ENCODE measurements at places on chromosomes 4 and X. TPM values are rescaled to one million over a fixed set of nuclear protein-coding genes. Genes with fewer than 3 reads are reported as not detected.

Gene UGT2B17
- not detected for polyA plus RNA-seq

Gene PNMA5
- 0.16 TPM for polyA plus RNA-seq

Gene CCDC110
- polyA plus RNA-seq = 3.4 TPM

Gene SOD3
- 9.7 TPM for polyA plus RNA-seq

DNA sequence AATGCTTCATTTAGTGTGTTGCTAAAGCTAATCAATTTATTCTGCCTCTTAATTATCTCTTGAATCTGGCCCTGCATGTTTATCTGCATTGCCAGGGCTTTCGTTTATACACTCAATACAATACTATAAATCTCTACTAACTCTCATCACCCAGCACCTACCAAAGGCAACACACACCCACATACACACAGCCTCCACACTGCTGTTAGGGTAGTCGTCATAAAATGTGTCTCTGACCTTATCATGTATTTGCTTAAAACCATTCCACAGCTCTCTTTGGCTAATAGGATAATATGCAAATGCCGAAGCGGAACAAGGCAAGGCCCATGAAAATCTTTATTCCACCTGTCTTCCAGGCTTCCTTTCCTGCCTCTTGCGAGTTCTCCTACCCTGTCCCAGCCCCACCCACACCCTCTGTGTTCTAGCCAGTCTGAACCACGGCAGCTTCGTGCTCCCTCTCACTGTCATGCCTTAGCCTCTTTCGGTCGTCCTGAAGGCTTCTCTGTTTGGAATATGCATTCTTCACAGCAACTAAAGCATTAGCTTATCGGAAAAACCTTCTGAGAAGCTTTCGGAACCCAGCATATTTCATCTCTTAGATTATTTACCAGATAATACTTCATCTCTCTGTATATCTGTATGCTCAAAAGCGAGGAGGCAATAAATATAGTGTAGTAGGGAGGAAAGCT, 333.5 kb downstream of the TENM3 start:
- DNase-seq = no peak

GRCh38 chrX:110241816-110242215, 76.1 kb downstream of the AMMECR1 start:
- no peak for DNase-seq

DNA sequence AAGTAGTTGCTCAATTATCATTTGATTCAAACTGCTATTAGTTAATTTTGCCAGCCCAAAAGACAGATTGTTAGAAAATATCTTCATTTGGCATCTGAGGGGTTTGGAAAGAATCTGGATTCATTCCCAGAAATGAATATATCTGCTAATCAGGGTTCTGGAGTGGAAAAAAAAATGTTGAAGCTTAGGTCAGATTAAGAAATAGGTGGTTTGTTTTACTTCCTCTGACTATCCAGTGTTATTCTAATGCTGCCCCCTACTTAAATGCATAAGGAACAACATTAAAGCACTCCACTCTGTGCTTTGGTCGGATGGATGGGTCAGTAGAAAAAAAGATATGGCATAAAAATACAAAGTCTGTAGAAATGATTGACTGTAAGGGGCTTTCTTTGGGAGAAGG, 89.0 kb downstream of the LUZP4 start:
- DNase-seq = no peak

DNA sequence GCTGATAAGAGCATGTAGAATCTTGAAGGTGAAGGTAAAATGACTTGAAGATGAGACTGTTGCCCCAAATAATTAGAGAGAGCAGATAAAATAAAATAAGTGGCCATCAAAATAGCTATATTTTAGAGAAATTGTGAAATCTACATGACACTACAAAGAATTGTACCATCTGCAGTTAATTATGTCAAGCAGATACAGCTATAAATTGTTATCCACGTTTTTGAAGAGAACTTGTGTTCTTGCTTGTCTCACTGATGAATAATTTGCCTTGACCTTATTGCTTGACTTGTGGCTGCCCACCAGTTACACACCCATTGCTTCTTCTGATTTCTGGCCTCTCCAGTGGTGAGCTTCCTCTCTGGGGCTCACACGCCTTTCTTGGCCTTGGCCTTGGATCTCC, 75.8 kb upstream of the TNIP3 start:
- no peak for DNase-seq

- DNase-seq = no peak
Measured at GRCh38 chr4:31114816-31115215, 394.6 kb downstream of the PCDH7 start.

GRCh38 chr4:181701894-181702293, 541.3 kb upstream of the TENM3 start:
- DNase-seq = no peak

DNA sequence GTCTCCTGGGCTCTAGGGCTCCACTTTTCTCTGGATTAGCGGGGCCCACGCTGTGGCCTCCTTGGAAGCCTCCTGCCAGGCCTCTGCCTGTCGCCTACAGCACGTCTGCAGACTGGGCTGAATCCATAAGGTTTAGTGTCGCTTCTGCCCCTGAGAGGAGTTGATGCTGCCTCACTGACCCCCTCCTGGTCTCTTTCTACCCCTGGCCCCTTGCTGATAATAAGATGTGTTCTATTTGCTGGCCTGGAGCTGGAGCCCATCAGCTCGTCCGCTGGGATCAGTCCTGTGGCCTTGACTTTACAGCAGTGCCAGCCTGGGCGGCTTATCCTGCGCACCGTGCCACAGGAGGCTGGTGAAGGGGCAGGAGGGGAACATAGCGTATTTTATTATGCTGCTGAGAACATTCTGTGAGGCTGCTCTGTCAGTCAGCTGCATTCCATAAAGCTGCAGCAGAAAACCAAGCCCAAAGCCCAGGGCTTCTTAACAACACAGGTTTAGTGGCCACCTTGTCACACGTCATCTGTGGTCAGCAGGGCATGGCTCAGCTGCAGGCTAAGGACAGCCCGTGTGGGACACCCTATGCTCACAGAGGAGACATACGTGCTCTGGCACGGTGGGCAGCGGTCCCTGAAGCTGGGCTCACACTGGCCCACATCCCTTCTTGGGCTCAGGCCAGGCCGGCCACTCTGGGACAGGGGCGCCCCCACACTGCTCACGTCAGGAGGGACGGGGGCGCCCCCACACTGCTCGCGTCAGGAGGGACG, 29.3 kb upstream of the HGFAC start:
- DNase-seq = no peak

DNA sequence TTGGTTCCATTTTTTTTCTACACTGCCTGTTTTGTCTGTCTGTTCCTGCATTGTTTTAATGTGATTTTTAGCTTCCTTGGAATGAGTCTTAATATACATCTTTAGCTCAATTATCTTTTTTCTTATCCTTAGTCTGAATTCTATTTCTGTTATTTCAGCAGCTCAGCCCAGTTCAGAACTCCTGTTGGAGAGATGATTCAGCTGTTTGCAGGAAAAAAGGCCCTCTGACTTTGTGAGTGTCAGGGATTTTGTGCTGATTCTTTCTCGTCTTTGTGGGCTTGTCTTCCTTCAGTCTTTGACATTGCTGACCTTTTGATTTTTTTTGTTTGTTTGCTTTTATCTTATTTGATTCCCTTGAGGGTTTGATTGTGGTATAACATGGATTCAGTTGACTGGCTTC, 343.2 kb upstream of the TRAM1L1 start:
- no peak for DNase-seq

GRCh38 chr4:97548186-97548585, 595.1 kb downstream of the STPG2 start:
- no peak for DNase-seq

DNA sequence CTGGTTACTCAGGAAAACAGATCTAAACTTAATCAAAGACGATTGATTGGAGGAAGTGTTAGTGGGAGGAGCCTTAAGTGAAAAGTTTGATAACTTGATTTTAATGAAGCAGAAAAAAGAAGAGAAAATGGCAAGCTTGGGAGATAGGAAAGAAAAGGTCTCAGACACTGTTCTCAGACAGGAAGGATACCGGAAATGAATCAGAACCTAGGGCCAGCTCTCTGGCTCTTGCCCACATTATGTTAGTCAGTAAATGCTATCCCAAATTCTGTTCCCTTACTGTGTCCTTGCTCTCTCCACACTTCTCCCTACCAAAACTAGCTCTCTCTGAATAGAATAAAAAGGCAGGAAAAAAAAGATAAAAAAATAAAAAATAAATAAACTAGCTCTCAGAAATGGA, 48.6 kb upstream of the TMEM164 start:
- DNase-seq = no peak

GRCh38 chr4:85769009-85769408, 294.1 kb downstream of the ARHGAP24 start:
- DNase-seq = no peak

DNA sequence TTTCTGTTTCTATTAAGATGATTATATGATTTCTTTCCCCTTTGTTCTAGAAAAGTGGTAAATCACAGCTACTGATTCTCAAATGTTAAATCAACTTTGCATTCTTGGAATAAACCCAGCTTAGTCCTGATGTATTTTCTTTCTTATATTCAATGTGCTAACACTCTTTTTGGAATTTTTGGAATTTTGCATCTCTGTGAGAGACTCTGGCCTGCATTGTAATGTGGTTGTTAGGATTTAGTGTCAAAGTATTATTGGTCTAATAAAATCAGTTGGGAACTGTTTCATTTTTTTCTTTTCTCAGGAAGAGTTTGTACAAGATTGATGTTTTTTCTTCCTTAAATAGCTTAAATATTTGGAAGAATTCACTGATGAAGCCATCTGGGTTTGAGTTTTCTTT, 109.6 kb downstream of the KIT start:
- DNase-seq = no peak

- peak; percentile 58 for DNase-seq
Measured at GRCh38 chrX:10190367-10190766, 33.6 kb downstream of the CLCN4 start.

GRCh38 chrX:22056235-22056634, 24.1 kb downstream of the PHEX start:
- no peak for DNase-seq
